Aorta (tissue), 5 donors: ENCODE measurements at places on chromosomes 7 and 10. TPM values are rescaled to one million over a fixed set of nuclear protein-coding genes. Genes with fewer than 3 reads are reported as not detected.

DNA sequence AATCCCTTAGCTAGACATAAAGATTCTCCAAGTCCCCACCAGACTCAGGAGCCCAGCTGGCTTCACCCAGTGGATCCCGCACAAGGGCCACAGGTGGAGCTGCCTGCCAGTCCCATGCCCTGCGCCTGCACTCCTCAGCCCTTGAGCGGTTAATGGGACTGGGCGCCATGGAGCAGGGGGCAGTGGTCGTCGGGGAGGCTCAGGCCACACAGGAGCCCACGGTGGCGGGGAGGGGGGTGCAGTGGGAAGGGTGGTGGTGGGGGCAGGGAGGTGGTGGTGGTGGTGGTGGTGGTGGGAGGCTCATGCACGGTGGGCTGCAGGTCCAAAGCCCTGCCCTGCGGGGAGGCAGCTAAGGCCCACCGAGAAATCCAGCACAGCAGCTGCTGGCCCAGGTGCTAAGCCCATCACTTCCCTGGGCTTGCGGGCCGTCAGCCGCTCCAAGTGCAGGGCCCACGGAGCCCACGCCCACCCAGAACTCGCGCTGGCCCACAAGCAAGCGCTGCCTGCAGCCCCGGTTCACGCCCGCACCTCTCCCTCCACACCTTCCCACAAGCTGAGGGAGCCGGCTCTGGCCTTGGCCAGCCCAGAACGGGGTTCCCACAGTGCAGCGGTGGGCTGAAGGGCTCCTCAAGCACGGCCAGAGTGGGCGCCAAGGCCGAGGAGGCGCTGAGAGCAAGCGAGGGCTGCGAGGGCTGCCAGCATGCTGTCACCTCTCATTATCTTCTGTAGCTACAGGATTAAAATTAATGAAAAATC lies 732.5 kb upstream of the POM121L12 start:
- DNase-seq: no peak

ETV1 gene
- 7.1 TPM for polyA plus RNA-seq

CUBN gene
- polyA plus RNA-seq: 0.13 TPM

GRCh38 chr10:34899161-34899560 lies 84.1 kb upstream of the PARD3 start:
- no peak for DNase-seq

GRCh38 chr7:86209036-86209435 lies 434.7 kb upstream of the GRM3 start:
- no peak for DNase-seq

GRCh38 chr7:147593271-147594057 lies 997.1 kb upstream of the C7orf33 start:
- no peak for DNase-seq

DDC gene
- 49.6 TPM for polyA plus RNA-seq

DNA sequence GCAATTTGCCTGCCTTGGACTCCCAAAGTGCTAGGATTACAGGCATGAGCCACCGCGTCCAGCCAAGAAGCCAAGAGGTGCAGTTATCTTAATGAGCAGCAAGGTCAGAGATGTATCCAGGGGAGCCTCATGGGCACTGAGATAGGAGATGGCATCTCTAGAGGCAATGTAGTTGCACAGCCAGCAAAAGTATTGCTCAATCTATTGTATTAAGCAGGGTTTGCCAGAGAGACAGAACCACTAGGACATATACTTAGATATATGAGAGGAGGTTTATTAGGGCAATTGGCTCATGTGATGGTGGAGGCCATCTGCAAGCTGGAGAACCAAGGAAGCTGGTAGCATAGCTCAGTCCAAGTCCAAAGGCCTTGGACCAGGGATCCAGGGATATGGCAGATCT lies 16.3 kb upstream of the VPS26A start:
- DNase-seq: no peak

CTNNA3 gene
- polyA plus RNA-seq: 0.38 TPM

- no peak for DNase-seq
Observed at GRCh38 chr7:151900986-151901621, 24.2 kb upstream of the PRKAG2 start.

GRCh38 chr10:62926407-62926806 lies 110.2 kb upstream of the EGR2 start:
- no peak for DNase-seq

FAM221A gene
- 1.8 TPM for polyA plus RNA-seq

GRCh38 chr7:25098096-25099046 lies 26.7 kb downstream of the CYCS start:
- no peak for DNase-seq

TEX47 gene
- not detected for polyA plus RNA-seq

KCND2 gene
- polyA plus RNA-seq: not detected

DNA sequence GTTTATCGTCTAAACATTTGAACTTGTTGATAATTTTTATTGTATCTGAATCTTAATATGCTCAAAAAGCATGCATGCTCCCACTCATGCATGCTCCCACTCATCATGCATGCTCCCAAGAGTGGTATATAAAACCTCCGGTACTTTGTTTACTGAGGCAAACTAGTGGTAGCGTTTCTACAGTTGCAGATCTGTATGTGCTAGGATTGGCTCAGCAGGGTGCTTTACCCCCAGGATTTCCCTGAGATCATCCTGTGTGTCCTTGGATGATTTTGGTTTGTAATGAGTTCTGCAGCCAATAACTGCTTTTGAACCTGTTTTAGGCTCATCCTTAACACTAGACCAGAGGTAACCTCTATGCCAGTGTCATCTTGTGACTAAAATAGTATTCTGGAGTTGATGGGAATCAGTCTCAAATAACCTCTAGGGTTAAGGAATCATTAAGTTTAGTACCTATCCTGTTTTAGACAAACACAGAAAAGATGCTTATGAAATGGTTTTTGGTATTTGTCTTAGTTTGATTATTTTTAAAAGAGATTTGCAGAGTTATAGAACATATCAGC lies 40.4 kb downstream of the PHTF2 start:
- no peak for DNase-seq

DNA sequence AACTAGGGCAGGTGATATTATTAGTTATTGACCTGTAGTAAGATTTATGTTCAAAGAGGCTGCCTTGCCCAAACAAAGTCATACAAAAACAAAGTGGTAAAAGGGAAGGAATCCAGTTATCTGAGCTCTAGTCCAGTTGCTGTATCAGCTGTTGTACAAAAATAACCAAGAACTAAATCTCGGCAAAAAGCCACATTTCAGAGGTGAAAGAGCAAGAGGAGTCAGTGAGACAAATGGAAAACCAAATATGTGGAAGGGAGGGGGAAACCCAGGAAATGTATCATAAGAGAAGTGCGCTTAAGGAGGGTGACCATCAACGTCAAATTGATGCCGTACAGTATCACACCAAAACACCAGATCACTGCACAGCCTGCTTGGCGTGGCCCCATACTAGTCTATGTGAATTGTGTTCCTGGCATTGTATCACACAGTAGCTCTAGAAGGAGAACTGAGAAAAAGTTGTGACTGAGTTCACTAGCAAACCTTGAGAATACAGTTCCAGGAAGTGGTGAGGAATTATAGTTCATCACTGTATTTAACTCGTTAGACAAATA lies 6.4 kb downstream of the AGBL3 start:
- DNase-seq: no peak

DNA sequence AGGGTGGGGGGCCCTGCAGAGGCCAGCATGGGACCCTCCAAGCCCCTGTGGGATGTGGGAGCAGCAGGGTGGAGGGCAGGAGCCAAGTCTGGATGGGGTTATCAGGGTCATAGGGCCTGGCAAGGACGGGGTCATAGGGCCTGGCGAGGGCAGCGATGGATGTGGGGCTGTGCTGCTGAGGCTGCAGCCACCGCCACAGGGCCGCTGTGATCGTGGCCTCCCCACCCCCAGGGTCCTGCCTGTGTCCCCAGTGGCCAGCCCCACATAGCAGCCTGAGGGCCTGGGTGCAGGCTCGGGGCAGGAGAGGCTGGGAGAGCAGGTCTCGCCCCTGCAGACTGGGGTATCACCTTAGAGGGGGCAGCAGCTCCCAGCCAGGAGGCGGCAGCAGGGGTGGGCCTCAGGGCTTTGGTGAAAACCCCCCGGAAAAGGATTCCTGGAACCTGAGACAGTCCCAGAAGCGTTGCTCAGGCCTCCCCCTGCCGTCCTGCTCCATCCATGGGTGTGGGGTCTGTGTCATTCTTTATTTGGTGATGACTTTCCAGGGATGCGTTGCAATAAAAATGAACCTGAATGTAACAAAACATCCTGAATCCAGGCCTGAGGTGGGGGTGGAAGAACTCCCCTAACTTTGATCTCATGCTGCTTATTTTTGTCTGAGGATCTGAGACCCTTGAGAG lies 107.3 kb upstream of the SHH start:
- no peak for DNase-seq

- DNase-seq: no peak
Observed at GRCh38 chr7:17094963-17095574, 203.4 kb upstream of the AHR start.

DNA sequence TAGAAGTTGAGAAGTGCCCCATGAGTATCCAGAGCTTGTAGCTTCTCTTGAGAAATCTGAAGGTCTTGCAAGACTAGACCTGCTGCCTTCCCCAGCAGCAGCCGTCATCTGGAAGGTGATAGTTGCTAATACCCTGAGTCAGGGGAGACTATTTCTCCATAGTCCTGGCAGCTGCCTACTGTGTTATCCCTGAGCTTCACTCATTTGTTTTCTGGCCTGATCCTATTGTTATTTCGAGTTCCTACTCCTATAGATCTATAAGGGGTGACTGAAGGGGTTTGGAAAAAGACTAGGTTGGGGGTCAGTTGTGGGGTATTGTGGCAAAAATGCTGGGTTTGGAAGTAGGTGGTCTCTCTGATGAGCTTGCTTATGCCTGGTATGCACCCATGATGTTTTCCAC lies 297.8 kb downstream of the CNTNAP2 start:
- DNase-seq: no peak

DNA sequence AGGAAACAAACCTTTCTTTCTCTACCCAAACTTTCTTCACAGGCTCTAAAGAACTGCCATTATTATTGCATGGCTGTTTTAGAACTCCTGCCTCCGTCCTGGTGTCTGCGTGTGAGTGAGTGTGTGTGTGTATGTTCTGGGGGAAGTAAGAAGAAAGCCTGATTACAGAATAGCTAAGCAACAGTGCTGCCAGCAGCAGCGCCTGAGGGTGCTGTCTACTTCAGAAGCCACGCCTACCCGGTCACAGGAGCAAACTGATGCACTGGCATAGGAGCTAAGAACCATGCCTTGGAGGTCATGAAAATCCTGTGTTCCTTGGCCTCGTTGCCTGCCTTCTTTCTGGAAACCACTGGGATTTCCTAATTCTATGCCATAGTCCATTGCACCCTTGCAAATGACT lies 25.2 kb downstream of the LIPK start:
- peak; percentile 64 for DNase-seq

DNA sequence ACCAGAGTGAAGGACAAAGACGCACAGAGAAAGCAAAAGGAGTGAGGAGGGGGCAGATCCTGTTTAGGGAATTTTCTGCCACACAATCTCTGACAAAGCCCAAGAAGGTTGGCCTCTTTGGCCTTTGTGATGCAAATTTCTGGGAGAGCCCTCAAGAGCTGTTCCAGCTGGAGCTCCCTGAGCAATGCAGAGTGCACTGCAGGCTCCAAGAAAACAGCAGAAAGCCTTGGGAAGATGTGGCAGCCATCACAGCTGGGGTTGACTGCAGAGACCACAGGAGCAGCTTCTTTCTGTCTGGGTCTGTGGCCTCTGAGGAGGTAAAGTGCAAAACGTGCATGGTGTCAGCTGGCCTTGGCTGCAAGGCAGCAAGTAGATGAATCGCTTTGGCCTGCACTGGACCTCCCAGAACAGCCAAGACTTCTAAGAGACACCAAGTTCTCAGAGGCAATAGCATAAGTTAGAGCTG lies 200.2 kb downstream of the ELMO1 start:
- no peak for DNase-seq

EMX2 gene
- polyA plus RNA-seq: not detected

CHN2 gene
- 0.61 TPM for polyA plus RNA-seq

DNA sequence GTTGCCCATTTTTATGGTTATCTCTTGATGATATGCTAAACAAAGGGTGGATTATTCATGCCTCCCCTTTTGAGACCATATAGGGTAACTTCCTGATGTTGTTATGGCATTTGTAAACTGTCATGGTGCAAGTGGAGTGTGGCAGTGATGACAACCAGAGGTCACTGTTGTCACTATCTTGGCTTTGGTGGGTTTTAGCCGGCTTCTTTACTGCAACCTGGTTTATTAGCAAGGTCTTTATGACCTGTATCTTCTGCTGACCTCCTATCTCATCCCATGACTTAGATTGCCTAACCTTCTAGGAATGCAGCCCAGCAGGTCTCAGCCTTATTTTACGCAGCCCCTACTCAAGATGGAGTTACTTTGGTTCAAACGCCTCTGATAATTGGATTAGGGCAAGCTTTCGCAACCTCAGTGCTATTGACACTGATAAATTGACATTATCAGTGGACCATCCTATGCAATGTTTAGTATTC lies 36.9 kb downstream of the BAG3 start:
- DNase-seq: no peak

DTX2 gene
- 10.4 TPM for polyA plus RNA-seq

GRCh38 chr10:68202960-68203353 lies 29.0 kb downstream of the ATOH7 start:
- DNase-seq: no peak

DNA sequence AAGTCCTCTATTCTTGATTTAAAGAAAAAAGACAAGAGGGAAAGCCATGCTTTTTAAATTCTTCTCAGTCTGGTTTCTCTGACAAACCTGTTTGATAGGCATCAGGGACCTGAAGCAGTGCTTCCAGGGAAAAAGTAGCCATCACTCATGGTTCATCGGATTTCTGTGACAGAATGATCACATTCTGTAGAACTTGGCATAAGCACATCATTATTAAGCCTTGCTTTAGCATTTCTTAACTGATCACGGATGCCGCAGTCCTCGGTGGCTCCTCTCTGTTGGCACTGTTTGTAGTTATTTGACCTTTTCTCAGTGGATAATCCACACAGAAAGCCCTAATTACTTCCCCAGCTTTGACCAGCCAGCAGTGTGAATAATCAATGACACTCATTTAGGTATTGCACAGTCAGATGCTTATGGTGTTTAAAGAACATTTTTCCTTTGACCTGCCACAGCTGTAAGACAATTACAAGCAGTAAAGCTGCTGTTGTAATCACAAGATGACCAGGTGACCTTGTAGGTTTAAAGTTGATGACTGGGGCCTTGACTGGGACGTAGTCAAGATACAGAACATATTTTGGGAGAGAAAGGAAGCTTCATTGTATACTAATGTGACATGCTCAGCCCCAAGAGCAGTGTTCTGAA lies 64.4 kb upstream of the SKAP2 start:
- DNase-seq: no peak

GRCh38 chr10:69329721-69330178 lies 51.5 kb downstream of the HK1 start:
- no peak for DNase-seq

SH2B2 gene
- polyA plus RNA-seq: 2.4 TPM

- peak; percentile 87 for DNase-seq
Observed at GRCh38 chr10:12042409-12042796, 206 bp downstream of the UPF2 start.

DNA sequence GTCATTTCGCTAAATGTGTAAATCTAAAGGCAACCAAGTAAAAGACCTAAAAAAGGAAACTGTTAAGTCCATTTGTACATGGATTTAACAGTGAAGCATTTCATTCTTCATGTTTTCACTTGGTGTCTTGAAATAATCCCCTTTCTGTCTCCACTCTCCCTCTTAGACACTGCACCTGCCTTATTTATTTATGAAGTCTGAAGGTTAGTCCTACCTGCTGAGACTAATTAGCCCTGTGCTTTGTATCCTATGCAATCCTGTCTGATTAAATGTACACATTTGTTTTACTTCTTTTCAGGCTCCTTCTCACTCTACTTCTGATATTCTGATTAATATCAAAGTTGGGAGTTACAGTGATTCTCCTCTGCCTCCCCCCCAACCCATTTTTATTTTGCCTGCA lies 1.9 kb upstream of the TCF7L2 start:
- no peak for DNase-seq

LGI1 gene
- polyA plus RNA-seq: 1.4 TPM
